Stimulated activated CD4-positive, alpha-beta T cell treated with anti-CD3 and anti-CD28 coated beads, Interleukin-4, amount 100 ng/mL, for 24 hours (primary cell): ENCODE measurements at places on chromosomes 16 and 17.

DNA sequence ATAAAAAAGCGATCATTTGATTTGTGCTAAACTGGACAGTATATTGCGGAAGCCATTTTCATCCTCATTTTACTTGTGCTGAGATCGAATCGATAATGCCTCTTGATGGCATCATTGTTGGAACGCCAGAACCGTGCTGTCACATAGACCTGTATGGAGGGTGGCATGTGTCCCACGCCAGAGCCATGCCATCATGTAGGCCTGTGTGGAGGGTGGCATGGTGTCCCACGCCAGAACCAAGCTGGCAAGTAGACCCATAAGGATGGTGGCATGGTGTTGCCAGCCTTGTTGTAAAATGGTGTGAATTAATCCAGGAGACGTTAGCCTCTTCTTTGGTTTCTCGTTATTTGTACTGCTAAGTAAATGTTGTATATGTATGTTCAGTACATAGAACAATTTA is 222.7 kb upstream of the CHMP6 start:
- no peak for DNase-seq

DNA sequence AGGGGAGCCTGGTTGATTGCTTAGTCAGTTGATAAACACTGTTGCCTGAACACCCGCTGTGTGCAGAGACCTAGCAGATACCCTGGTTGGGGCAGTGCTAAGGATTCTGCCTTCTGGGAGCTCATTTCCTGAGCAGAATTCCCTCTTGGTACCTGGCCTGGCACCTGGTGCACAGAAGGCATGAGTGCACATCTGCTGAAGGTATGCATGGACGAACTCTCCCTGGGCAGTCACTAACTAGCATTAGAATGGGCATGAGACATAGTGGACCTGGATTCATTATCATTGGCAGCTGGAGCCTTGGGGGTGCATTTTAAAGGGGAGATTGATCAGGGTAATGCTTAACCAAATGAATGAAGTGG is 13.1 kb downstream of the ADCY7 start:
- no peak for DNase-seq

GRCh38 chr16:81808933-81809480 is 29.9 kb downstream of the PLCG2 start:
- no peak for DNase-seq

GRCh38 chr17:31802502-31802901 is 56.5 kb downstream of the COPRS start:
- no peak for DNase-seq

DNA sequence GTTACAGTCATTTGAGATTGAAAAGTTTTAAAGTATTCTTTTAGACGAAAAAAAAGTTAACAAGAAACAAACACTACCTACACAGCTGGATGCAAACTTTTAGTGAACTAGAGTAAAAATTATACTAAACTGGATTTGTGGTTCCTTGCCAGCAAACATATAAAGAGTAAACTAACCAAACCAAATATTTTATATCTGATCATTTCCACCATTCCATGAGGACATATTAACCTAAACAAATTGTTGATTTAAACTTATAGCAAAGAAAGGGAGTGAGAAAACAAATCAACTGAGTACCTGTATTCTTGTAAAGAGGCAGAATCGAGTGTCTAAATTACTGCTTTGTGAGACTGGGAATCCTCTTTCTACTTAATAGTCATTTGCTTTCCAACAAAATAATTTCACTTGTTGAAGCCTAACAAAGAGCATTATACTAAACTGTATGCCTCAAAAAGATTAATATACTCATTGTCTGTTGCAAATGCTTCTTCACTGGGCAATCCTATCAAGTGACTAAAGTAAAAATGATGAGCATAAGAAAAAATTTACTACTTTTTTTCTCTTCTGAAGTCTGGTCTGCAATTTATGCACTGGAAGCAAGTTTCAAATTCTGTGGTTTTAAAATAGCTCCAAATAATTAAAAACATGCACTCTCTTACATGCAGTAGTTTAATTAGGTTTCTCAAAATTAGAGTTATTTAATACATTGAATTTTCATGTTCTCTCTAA is 37.5 kb downstream of the AKAP10 start:
- no peak for DNase-seq
